Placental pericyte (primary cell): ENCODE measurements at places on chromosomes 2 and 18. TPM values are rescaled to one million over a fixed set of nuclear protein-coding genes. Genes with fewer than 3 reads are reported as not detected.

Gene FKBP1B
- 2.0 and 5.3 TPM in 2 replicates for total RNA-seq

Gene RAB12
- total RNA-seq, result 42.2 and 56.0 TPM in 2 replicates

Gene RTP5
- not detected in 2 replicates for total RNA-seq

Gene CCL20
- 1.1 and 8.1 TPM in 2 replicates for total RNA-seq

Gene KYNU
- 4.6 and 11.6 TPM in 2 replicates for total RNA-seq

Gene SERPINB7
- 1.5 and 33.6 TPM in 2 replicates for total RNA-seq

Gene CIDEA
- 0.14 TPM in 1 of 2 replicates, not detected in the other for total RNA-seq

Gene OSBPL6
- 0.22 and 3.0 TPM in 2 replicates for total RNA-seq

Gene POMC
- 0.22 TPM in 1 of 2 replicates, not detected in the other for total RNA-seq
